ENCODE measurements at places on chromosomes 1 and 21.

GRCh38 chr1:41322835-41323234 is 38.4 kb upstream of the FOXO6 start:
- DNase-seq: no peak

DNA sequence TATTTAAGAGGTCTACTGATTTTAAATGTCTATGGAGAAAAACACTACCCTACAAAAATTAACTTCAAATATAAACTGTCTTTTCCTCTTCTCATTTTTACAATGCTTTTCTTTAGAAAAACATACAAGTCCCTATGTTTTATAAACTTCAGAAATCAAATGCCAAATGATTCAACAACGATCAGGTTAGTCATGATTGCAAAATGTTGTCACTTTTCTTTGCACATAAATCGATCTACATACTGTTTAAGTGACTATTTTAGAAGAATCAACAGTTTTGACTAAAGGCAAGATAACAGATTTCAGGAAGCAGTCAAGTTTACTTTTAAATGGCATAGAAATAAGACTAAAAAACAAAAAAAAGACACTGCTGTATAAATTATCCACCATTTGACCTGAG is 168.7 kb downstream of the GPATCH2 start:
- DNase-seq: no peak

GRCh38 chr1:1599030-1599934 is 653 bp downstream of the FNDC10 start:
- DNase-seq: no peak

DNA sequence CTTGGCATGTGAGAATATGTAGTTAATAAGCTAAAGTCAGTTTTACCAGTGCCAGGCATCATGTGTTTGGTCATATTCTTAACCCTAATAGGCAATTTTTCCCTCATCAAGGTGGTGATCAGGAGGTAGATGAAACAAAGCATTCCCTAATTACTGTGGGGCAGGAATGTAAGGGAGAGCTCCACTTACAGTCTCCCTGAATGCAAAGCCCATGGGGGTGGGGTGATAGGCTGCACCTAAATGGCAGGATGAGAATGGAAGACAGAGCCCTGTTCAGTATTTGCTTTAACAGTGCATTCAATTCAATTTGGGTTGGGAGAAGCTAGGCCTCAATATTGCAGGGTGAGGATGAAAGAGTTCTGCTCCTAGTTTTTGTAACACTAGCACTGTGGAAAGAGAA is 23.4 kb downstream of the ZNF678 start:
- DNase-seq: no peak

- DNase-seq: no peak
These were observed 216.7 kb upstream of the HOOK1 start for GRCh38 chr1:59598120-59598440.

DNA sequence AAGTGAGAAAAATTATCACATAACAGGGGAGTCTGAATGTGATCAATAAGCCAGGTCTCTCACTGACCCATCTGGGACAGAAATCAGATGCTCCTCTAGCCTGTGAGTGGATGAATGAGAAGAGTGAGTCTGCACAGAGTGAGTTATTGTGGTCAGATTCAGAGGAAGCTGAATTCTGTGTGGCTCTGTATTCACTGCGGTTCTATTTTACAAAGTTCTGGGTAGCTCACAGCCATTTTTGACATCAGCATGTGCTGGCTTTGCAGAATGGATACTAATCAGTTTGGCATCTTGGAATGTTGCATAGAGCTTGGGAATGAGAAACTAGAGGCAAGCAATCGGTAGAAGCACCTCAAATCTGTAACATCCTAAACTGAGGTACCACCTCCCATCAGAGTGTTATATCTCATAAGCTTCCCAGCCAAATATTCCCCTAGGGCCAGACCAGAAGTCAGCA is 3.8 kb downstream of the COLGALT2 start:
- DNase-seq: no peak

GRCh38 chr1:223248001-223248769 is 105.1 kb upstream of the TLR5 start:
- no peak for DNase-seq

DNA sequence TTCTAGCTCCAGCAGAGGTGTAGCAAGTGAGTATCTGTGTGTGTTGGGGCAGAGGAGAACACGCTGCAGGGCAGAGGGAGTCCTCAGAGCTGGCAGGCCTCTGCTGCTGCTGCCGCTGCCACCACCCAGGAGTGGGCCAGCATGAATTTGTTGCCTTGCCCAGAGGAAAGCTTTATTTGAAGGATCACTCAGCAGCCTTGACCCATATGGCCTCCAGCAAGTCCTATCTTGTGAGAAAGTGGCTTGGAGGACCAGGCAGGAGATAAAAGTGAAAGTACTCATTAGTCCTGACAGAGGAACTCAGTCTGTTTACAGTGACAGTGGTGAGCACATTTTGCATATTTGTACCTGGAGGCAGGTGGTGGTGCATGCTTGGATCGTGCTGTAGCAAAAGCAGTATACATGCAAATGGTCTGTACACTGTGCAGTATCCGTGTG is 3.1 kb downstream of the TRAF5 start:
- DNase-seq: no peak

DNA sequence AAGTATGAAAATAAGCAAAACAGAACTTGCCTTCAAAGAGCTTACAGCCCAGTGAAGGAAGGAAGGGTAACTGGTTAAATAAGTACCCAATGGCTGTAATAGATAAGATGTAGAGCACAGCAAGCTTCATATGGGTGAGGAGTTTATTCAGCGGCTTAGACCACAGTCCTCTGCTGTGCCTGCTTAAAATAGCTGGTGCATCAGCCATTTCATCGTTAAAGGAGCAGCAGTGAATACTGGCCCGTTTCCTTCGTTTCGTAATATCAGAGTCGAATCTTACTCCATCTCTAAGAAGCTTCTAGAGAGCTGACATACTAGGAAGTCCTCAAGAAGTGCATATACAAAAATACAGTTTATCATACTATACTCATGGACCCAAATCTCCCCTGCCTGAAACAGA is 286.5 kb downstream of the NFIA start:
- DNase-seq: no peak

DNA sequence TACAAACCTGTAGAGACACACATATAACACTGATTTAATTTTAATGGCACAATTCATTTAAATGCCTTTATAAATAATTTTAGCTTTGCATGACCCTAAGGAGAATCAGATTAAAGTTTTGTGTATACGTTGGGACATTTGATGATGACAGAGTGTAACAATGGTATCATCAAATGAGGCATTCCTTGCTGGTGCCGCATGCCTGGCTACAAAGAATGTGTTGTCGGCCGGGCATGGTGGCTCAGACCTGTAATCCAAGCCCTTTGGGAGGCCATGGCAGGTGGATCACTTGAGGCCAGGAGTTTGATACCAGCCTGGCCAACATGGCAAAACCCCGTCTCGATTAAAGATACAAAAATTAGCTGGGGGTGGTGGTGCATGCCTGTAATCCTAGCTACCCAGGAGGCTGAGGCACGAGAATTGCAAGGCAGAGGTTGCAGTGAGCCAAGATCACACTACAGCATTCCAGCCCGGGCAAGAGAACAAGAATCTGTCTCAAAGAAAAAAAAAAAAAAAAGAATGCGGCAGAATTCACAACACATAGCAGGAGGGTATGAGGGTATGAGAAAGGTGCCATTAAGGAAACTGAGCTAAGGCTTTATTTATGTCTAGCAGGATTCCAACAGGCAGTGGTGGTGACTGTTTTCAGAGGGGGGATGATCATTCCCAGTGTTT is 58.9 kb downstream of the PTPN14 start:
- no peak for DNase-seq

- no peak for DNase-seq
These were observed 44.9 kb downstream of the C1orf198 start for GRCh38 chr1:230823426-230823825.

GRCh38 chr1:9345922-9346321 is 53.2 kb downstream of the SPSB1 start:
- DNase-seq: no peak

GRCh38 chr1:3504151-3504821 is 49.8 kb downstream of the ARHGEF16 start:
- DNase-seq: no peak

- DNase-seq: no peak
These were observed 4.2 kb upstream of the RAP1GAP start for GRCh38 chr1:21673277-21673780.

DNA sequence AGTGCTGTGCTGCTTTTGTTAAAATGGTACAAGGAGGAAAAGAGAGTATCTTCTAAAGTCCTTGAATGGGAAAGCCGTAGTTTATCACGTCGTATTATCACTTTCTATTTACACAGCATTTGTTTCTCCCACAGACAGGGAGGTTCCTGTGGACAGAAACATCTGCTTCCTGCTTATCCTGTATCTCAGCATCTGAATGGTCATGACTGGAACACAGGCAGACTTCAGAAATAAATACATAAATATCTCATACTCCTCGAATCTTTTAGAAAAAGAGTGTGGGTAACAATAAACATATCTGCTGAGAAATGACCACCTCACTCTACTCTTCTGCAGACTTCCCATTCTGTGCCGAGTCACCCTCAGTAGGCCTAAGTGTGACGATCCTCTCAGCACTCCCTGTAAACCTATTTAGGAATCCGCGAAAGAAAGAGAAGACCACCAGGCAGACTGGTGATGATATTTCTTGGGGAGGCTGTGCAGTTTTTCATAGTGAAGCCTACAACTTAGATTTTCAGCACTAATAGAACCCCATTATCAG is 393.5 kb downstream of the SMYD3 start:
- DNase-seq: no peak

- DNase-seq: peak; percentile 51
These were observed at the start of gene ST3GAL3 for GRCh38 chr1:43707190-43708001. ST3GAL3 (plus strand) TSS chr1:43707536; CDS start chr1:43736263, 28,727 bp downstream.

GRCh38 chr1:20426923-20427322 is 59.1 kb downstream of the CAMK2N1 start:
- no peak for DNase-seq

DNA sequence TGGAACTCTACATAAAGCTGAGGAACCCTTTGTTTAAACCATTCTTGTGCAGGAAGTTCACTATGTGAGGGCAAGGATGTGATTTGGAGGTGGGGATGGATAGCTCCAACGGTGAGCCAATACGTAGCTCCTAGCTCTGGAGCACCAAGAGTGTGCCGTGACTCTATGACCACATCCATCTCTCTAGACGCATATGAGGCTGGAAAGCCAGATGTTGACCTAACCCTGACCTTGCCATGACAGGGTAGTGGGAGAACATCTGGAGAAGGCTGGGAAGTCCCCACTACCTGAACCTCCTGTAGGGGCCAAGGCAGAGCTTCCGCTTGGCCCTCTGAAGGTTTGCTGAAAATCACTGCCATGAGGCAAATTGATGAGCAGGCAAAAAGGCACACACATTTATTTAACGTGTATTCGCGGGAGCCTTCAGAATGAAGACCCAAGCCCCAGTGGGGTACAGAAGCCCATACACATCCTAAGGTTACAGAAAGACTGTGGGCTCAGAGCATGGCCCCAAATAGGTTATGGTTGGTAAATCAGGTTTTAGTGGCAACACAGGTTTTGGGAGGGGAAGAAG is 43.4 kb downstream of the EIF2D start:
- DNase-seq: no peak

DNA sequence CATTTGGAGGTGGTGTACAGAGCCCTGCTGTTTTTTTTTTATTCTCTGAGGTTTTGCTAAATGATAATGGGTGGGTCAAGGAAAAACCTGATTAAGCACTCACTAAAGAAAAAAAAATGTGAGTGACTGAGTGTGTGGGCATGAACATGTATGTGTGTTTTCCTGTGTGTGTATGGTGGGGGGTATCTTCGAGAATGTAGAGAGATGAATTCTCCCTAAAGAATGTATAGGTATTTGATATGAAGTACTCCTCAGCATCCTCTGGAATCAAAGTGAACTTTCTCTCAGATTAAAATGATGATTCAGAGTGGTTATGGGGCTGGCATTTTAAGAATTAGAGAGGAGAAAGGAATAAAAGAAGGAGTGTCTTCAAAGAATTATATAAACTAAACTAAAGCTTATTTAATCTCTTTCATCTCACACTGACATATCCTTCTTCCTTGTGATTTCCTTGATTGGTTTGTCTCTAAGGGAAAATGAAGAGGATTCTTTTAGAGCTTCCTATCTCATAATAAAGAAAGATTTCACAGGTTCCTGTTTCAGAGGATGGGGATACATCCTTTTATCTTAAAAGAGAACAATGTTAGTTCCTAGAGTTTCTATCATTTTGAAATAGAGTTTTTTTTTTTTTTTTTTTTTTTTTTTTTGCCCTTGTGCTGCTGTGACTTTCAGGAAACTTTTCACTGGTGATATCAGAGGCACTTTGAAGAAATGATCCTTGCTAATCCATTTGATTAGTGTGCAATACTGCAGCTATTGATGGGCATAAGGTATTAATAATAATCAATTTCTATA is 23.9 kb downstream of the S1PR1 start:
- DNase-seq: no peak

GRCh38 chr21:16258844-16259611 is 529.2 kb downstream of the USP25 start:
- no peak for DNase-seq

DNA sequence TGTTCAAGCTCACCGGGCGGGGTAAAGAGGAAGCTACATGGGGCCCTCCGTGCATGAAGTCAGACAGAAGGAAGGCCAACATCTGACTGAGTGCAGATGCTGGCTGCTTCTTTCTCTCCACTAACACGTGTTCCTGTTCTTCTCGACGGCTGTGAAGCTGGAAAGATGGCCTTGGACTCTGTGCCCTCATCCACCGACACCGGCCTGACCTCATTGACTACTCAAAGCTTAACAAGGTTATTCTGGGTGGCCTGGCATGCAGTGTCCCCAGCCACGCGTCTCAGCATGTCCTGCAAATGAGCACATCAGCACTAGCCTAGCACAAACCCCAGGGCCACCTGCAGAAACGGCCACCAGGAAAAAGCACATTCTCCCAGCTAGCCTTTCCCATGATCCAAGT is 41.2 kb downstream of the ACTN2 start:
- DNase-seq: no peak

DNA sequence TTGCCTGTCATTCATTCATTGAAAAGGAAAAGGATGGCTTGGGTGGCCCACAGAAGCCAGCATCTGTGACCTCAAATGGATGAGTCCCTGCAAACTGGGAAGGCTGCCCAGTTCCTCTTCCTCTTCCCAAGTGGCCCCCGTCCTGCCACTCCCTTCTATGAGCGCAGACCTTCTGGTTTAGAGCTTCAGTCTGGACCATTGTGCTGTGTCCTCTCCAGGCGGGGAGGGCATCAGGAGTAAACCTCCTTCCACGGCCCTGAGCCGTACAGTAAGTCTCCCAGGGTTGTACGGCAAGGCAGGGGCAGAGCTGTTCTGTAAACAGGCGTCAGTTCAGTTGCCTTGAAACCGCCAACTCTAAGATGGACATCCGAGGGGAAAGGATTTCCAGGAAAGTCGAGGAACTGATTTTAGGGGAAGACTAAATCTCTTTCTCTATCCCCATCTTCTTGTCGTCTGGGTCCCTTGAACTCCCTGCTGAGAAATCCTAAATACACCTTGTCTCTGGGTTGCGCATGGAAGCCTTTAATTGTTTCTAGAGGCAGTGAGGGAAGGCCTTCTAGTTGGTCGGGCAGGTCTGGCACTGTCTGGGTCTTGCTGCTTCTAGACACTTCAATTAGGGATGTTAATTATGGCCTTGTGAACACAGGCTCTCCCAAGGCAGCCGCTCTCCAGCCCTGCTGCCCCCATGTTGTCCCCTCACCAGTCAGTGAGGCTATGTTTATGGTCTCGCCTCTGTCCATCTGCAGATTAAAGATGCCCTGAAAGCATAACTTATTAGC is 22.1 kb downstream of the SOX13 start:
- no peak for DNase-seq

- DNase-seq: no peak
These were observed 163.9 kb downstream of the ST6GALNAC5 start for GRCh38 chr1:77031106-77031662.

GRCh38 chr1:66788231-66788939 is 12.7 kb downstream of the INSL5 start:
- DNase-seq: no peak

- peak; percentile 27 for DNase-seq
These were observed at the start of gene IL20 for GRCh38 chr1:206864939-206865671. IL20 (plus strand) TSS chr1:206865623; CDS start chr1:206865853, 230 bp downstream.

Measured in esophagus squamous epithelium (tissue), 5 donors.